Right renal pelvis (tissue), 4 donors: ENCODE measurements at places on chromosomes 12 and 14. TPM values are rescaled to one million over a fixed set of nuclear protein-coding genes. Genes with fewer than 3 reads are reported as not detected.

The C12orf50 gene
- polyA plus RNA-seq: 0.19 TPM

DNA sequence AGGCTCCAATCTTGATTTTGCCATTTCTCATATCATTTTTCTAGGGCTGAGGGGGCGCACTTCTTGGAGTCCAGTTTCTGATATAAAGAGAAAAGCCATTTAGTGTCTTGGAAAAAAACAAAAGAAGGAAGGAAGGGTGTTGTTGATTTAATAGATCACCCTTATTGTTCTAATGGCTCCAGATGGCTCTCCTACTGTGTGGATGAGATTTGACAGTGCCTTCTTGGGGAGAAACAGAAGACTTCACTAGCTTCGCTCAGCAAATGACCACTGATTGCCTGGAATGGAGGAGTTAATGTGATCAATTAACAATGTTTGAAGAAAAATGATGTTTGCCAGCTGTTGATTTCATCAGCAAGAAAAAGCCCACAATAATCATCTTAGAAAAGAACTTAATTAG lies 216.2 kb downstream of the APAF1 start:
- no peak for DNase-seq

The UNC79 gene
- polyA plus RNA-seq: 0.85 TPM

DNA sequence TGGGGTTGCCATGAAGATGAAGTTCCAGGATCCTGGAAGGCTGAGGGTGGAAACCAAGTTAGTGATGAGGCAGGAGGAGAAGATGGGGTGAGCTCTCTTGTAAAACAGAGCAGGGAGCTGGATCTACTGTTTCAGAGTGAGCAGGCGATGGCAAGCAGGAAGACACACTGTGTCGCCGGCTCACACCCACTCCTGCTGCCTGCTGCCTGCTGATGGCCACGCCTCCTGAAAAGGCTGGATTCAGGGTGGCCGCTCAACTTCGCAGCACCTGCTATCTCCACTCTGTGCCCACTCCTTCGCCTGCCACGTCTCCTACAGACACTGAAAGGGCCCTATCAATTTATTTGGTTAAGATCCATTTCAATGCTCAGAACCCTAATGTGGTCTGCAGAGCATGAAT lies 96.1 kb downstream of the RBM19 start:
- DNase-seq: no peak

DNA sequence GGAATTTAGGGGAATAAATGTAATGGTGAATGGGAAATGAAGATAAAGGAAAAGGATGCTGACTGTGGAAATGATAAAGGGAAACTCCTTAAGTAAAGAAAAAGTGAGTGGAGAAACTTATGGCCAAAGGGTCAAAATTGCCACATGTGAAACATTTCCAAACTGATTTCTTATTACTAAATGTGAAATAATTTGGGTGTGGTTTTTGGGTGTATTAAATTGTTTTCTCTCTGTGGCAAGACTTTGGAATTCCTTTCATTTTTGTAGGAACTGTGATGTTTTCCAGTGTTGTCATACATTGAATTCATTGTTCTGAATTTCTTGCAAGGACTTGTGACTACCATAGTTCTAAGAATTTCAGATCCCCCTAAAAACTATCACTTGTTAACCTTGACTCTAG lies 1891.5 kb upstream of the SEL1L start:
- no peak for DNase-seq

DNA sequence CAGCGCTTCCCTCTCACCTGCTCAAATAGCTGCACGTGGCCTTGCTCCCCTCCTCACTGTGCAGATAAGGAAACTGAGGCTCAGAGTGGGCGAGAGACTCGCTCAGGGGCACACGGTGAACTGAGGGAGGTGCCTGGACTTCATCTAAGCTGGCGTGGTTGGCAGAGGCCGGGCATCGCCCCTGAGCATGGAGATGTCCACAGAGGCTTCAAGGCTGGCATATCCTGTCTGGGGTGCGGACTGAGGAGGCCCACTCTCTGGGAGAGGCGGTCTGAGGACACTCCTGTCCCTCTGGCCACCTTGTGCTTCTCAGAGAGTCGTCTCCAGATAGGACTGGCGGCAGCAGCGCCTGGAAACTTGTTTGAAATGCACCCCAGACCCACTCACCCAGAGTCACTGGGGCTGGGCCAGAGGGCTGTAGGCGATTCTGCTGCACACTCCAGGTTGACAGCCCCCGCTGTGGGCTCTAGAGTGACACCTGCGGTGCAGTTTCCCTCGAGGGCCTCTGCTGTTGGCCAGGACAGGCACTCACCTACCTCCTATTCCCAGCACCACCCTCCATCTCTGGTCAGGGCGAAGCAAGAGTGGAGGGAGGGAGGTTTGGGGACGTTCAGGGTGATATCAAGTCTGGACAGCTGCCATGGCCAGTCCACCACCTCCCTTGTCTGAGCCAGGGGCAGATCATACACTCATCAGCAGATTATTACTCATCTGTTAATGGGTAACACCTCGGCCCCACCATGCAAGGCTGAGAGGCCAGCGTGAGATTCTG lies 11.2 kb upstream of the LBHD2 start:
- no peak for DNase-seq

DNA sequence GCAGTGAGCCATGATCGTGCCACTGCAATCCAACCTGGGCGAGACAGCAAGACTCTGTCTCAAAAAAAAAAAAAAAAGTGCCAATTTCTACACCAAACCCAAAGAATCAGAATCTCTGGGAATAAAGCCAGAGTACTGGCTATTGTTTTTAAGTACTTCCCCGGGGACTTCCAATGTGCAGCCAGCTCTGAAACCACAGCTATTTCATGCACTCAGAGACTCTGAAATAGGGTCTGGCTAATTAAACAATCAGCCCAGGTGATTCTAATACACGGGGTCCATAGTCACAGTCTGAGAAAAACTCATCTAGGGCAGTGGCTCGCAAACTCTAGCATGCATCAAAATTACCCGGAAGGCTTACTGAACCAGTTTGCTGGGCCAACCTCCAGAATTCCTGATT lies 56.3 kb downstream of the SIX6 start:
- DNase-seq: no peak
